ENCODE measurements at places on chromosomes 3 and 15.

- DNase-seq: no peak
Measured at GRCh38 chr3:67561667-67562394, 92.6 kb downstream of the SUCLG2 start.

GRCh38 chr3:156705761-156706616 lies 31.6 kb downstream of the TIPARP start:
- DNase-seq: no peak

DNA sequence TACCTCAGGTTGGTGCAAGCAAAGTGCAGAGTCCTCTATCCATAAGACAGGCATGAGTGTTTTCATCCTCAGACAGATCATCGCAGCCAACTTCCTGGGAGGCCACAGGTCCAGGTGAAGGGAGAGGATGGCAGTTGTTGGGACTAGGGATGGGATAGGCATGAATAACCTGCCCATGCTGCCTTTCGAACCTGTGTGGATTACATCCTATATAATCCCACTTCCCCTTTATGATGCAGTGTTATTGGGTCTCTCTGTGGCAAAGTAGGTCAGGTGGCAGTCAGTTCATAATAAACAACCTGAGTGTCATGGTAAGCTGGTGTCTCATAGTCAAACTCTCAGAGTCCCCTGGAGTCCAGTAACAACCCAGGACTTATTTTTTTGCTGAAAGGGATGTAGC lies 40.4 kb downstream of the CCR3 start:
- DNase-seq: no peak

GRCh38 chr3:133851266-133851906 lies 44.3 kb downstream of the RAB6B start:
- DNase-seq: no peak

DNA sequence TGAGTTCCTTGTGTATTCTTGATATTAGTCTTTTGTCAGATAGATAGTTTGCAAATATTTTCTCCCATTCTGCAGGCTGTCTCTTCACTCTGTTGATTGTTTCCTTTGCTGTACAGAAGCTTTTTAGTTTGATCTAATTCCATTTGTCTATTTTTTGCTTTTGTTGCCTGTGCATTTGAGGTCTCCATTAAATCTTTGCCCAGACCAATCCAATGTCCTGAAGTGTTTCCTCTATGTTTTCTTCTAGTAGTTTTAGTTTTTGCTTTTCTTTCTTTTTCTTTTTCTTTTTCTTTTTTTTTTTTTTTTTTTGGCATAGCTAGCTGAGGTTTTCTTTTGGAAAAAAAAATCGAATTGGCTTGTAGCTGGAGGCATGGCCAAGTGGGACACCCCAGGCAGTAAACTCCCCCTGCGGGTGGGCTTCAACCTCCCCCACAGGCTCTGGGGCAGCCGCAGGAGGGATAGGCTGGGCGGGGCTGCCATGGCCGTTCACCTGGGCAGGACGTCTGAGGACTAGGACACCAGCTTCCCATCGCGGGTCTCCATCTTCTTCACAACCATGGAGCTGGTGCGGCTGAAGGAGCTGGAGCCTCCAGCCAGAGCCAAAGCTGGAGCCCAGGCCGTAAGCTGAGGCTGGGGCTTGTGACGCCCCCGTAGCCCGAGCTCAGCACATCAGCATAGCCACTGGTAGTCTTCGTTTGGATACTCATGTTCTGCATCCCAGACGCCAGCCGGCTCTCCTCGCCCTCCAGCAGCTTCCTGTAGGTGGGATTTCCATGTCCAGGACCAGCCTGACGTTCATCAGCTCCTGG lies 16.2 kb upstream of the PSTPIP1 start:
- DNase-seq: no peak

DNA sequence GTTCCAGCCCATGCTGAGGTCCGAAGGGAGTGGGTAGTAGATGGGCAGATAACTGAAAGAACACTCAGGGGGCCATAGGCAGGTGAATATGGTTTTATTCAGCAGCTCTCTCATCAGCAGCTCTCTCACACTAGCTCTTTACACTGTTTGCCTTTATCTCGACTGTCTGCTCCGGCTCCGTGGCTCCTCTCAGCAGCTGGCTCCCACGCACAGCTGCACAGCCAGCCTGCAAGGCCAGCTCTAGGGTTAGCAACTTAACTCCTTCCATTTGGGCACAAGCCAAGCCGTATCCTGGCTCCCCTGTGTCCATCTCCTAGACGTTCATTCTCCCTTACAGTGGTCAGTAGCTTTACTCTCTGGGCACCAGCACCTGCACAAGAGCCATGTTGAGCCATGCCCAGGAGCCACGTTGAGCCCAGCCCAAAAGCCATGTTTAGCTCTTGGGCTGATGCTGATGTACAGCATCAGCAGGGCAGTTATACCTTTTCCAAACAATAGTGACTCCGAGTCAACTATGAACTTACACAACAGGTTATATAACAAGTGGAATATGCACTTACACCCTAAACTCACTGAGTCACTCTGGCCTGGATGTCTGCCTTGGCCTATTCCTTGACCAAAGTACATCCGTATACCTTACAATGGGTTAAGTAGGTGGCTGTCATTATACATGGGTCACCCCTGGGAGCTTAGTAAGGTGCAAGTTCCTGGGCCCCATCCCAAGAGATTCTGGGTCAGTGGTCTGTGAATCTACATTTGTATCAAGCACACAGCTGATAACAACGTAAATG lies 34.6 kb upstream of the TOPAZ1 start:
- no peak for DNase-seq

DNA sequence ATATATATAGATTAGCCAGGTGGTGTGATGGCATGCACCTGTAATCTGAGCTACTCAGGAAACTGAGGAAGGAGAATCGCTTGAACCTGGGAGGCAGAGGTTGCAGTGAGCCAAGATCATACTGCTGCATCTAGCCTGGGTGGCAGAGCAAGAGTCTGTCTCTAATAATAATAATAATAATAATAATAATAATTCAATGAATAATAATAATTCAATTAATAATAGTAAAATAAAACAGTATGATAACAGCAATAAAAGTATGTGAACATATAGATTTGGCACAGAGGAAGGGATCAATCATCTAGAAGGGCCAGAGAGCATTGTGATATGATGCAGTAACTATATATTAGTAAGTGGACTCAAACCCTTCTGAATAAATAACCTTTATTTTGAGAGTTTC lies 314.5 kb upstream of the COL8A1 start:
- no peak for DNase-seq

DNA sequence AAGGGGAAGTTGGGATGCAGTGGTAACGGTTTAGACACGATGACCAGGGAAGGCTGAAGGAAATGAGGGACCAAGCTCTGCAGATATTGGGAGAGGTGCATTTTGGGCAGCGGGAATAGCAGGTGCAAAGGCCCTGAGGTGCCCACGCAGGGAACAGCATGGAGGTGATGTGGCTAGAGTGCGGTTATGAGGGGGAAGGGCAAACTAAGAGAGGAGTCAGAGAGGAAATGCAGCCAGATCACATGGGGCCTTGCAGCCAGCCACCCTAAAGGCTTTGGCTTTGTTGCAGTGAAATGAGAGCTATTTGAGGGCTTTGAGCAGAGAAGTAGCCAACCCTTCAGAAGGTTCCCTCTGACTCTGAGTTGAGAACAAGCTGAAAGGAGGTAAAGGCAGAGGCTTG lies 2.6 kb downstream of the SPATA12 start:
- DNase-seq: no peak

GRCh38 chr3:180934638-180935037 lies 22.2 kb downstream of the FXR1 start:
- no peak for DNase-seq

DNA sequence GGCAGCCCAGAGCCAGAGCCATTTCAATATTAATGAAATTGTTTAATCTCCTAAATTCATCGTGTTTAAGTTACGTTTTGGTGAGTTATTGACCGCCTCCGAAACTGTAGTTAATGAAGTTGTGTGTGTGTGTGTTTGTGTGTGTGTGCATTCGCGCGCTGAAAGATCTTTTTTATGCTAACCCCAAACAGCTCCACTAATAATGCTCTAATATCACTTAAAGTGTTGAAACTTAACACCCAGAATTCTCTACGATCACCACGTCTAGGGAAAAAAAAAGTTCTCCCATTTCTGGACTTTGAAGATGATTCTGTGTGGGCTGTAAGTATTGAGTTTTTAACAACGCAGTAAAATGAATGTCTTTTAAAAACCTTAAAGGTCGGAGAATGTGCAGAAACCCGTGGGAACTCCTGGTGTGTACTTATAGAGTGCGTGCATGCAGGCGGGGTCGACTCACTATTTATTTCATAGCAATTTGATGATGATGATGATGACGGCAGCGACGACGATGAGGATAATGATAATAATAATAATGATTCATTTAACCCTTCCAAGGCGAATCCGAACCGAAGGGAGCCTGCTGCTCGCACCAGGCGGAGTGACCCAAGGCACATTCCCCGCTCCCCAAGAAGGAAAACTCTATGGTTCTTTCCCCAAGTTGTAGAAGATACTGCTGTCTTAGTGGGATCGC lies 1.4 kb upstream of the FOXB1 start:
- no peak for DNase-seq

- DNase-seq: no peak
Measured at GRCh38 chr3:121064121-121064520, 156.1 kb downstream of the STXBP5L start.

GRCh38 chr3:71651625-71652024 lies 68.1 kb upstream of the FOXP1 start:
- no peak for DNase-seq

GRCh38 chr15:88744548-88745020 lies 58.7 kb upstream of the ACAN start:
- DNase-seq: no peak

- no peak for DNase-seq
Measured at GRCh38 chr3:141782386-141782932, 19.3 kb downstream of the GRK7 start.

GRCh38 chr15:80840182-80841130 lies 61.3 kb downstream of the CEMIP start:
- DNase-seq: no peak

- no peak for DNase-seq
Measured at GRCh38 chr3:27544372-27544865, 60.2 kb upstream of the SLC4A7 start.

DNA sequence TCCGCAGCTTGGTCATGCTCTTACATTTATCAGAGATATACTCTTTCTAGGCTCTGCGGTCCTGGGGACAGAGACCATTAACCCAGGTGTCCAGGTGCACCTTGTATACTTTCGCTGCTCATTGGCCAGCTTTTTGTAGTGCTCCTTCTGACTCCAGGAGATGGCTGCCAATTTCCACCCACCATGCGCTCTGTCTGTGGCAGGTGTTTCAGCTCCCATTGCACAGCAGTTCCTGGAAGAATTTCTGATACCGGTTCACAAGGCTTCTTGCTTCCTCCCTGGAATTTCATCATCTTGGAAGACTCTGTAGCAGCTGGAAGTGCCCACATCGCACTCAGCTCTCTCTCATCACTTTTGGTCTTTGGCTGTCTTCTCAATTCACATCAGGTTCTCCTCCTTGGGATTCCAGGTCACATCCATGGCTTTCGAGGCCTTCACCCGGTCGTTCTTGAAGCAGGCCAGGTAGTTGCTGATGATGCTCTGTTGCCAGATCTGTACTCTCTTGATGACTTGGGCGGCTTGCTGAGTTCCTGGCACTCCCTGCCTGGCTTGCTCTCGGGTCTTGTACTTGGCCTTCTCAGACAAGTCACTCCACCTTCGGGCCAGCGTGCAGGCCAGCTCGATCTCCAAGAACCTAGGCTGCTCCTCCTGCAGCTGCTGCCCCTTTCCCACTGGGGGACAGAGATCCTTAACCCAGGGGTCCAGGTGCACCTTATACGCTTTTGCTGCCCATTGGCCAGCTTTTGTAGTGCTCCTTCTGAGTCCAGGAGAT lies 41.1 kb upstream of the ARL8B start:
- no peak for DNase-seq

GRCh38 chr15:59437142-59437816 lies 707 bp upstream of the FAM81A start:
- DNase-seq: no peak

DNA sequence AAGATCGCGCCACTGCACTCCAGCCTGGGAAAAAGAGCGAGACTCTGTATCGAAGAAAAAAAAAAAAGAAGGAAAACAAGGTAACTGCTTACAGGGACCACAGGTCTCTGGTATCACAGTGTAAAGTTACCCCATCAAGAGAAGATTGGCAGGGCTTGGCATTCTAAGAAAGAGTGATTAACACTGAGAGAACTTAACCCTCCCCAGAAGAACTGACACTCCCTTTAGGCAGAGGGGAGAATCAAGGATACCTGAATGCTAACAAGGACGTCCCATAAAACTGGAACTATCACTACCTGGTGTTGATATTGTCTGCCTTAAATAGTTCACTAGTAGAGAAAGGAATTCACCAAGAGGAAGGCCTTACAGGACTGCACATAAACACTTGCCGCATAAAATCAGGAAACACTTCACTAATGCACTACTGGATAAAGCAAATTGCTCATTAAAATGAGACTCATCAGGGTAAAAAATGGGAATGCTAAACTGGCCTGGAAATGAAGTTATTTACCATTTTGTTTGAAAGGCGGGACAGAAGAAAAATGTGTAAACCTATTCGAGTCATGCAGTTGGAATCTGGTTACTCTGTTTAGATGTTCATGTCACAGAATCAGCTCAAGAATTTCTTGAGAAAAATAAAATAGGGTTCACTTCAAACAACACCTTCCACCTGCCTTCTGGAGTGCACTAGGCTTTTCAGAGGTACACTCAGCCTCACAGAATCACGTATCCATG lies 121.6 kb downstream of the FOXP1 start:
- no peak for DNase-seq

DNA sequence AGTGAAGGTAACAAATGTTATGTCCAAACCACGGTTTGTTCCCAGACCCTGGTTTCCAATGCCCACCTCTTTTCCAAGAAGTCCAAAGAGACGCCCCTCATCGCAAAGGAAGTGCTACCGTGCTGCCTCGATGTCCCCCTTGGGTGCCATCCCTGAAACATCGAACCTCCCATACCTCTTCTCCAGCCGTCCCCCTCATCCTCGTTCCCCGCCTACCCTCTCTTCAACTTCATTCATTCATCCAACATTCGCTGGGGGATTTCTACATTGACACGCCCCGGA lies 467 bp downstream of the TIPIN start:
- no peak for DNase-seq

DNA sequence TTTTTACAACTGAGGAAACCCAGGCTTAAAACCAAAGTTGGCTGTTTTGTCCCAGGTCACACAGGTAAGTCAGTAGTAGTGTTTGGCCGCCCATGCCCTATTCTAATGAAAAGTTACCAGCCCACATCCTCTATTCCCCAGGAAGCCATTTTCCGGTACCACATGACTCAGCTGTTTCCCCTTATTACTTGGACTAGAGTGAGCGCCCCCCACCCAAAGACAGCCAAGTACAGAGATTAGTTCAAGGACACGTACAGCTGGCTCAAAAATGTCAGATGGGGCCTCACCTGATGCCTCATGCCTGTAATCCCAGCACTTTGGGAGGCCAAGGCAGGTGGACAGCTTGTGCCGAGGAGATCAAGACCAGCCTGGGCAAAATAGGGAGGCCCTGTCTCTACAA lies 8.5 kb upstream of the KLHL6 start:
- no peak for DNase-seq

GRCh38 chr3:14765576-14766427 lies 53.0 kb upstream of the FGD5 start:
- no peak for DNase-seq

DNA sequence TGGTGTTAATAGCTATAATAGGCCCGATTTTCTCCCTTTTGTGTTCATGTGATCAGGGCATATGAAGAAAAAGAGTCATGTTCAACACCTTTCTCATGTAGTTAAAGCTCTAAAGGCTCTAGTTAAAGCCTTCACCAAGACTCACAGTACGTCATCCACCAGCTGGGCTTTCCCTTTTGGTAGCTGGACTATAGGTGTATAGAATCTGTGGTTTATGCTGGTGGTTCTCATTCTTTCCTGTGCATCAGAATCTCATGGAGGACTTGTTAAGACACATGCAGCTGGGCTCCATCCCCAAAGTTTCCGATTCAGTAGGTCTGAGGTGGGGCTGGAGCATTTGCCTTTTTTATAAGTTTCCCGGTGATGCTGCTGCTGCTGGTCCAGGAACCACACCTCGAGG lies 31.0 kb downstream of the CFAP91 start:
- no peak for DNase-seq
